ENCODE measurements at places on chromosomes 11 and 22.

DNA sequence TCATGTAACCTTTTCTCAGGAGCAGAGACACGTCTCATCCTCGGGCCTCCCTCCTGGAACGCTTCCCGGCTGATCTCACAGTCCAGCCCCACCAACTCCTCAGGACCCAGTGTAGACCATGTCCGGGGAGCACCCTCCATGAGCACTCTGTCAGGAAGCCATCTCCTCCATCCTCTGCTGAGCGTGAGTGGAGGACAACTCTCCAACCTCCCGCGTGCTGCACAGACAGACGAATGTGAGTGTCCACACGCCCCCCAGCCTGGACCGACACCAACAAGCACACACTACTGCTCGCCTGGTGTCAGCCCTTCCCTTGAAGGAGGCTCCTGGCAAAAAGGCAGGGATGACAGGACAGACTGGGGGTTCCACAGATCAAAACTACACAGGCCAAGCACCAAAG, 86.6 kb downstream of the SHANK2 start:
- no peak for DNase-seq

DNA sequence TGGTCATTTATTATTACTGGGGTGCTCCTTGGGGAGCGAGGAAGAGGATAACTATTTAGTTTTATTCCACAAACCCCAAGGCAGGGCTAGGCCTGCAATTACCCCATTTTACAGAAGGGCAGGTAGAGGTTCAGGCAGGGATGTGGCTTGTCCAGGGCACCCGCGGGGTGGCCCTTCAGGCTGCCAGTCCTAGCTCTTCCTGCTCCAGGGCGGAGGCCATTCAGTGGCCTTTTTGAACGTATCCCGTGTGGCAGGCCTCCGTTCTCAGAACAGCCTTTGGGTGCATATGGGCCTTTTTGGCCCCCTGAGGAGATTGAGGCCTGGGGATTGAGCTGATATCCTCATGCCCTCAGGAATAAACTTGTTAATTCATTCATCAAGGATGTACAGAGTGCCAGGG, 66.2 kb downstream of the MPPED1 start:
- DNase-seq: no peak

DNA sequence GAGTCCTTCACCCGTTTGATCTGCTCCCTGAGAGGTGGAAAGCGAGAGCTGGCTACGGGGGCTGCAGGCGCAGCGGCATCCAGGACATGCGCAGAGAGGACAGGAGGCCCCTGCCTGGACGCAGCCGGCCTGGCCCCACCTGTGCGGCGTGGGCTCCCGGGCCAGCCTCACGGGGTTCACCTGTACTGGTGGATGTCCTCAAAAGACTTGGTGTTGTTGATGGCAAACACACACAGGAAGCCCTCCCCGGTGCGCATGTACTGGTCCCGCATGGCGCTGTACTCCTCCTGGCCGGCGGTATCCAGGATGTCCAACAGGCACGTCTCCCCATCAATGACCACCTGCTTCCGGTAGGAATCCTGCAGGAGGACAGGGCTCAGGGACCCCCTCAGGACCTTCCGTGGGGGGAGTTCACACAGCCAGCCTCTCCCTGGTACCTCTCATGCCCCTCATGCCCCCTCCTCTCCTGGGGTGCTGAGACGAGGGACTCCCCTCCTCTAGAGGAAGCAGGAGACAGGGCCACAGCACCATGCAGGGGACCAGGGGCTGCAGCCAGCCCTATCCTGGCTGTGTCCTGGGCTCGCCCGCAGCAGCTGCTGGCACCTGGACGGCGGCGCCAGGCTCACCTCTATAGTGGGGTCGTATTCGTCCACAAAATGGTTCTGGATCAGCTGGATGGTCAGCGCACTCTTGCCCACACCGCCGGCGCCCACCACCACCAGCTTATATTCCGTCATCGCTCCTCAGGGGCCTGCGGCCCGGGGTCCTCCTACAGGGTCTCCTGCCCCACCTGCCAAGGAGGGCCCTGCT, 1.6 kb downstream of the HRAS start:
- peak; percentile 70 for DNase-seq

DNA sequence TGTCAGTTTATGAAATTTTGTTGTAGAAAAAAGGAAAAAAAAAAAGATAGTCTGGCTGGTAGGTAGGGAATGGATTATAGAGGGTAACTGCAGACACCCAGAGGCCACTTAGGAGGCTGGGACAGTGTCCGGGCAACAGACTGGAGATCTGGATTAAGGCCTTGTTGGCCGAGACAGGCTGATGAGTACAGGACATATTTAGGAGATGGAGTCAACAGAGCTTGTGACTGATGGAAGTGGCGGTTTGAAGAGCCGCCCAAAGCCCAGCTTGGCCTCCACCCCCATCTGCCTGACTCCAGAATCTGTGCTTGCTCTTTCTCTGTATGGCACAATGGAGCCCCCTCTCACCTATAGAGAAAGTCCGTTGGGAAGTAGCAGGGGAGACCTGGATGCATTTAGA, 7.6 kb downstream of the PLEKHB1 start:
- DNase-seq: no peak

DNA sequence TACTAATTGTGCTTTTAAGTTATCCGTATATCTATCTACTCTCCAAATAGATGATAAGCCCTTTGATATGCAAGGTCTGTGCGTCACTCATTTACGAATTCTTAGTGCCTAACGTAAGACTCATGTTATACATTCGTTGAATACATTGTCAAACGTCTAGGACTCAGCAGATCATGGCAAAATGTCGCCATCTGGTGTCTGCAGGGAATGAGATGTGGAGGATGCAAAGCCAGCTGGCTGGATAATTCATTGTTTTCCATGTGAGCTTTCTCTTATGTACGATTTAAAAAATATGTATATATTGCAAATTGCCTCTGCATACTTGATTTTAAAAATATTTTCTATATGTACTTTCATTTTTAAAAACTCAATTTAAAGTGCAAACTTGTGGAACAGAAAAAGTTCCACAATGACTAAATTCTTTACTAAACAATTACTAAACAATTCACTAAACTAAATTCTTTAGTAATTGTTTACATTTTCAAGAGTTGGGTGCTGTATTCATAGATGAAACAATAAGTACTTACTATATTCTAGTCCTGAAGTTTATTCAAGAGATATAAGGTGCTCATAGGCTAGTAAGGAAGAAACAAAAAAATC, 33.8 kb downstream of the ZNF202 start:
- no peak for DNase-seq

- DNase-seq: no peak
These were observed 16.8 kb upstream of the ADSL start for GRCh38 chr22:40329466-40329865.

- DNase-seq: no peak
These were observed 21.2 kb upstream of the OSBPL5 start for GRCh38 chr11:3186166-3186953.

GRCh38 chr11:81342966-81343365, 1390.7 kb downstream of the FAM181B start:
- DNase-seq: no peak

DNA sequence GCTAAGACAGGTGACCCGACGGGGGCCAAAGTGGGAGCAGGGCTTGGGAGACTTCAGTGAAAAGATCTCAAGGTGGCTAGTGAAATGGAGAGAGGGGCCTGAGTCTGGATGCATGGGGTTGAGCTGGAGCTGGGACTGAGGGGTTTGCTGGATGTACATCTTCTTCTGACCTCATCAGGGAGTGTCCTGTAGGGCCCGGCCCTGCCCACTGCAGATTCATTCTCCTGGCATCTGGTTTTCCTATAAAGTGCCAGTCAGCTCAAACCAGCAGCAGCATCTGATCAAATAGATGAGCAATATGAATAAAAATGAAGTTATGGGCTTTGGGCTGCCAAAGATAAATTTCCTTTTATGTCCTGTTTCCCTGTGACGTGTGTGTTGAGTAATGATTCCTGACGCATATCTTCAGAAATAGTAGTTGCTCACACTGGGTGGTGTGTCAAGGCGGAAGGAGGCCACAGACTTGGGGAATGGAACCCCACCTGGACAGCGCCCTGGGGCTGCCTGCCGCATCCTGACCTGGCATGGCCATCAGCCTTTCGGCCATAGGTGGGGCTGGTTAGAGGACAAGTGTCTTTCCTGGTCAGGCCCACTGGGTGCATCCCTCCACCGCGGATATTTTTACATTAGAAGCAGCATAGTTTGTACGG, 135.4 kb downstream of the OSBP2 start:
- DNase-seq: no peak
